ENCODE measurements at places on chromosomes 12 and 14. TPM values are rescaled to one million over a fixed set of nuclear protein-coding genes. Genes with fewer than 3 reads are reported as not detected.

- no peak for DNase-seq
These were observed 4.0 kb downstream of the ATG101 start for GRCh38 chr12:52073531-52074381.

DNA sequence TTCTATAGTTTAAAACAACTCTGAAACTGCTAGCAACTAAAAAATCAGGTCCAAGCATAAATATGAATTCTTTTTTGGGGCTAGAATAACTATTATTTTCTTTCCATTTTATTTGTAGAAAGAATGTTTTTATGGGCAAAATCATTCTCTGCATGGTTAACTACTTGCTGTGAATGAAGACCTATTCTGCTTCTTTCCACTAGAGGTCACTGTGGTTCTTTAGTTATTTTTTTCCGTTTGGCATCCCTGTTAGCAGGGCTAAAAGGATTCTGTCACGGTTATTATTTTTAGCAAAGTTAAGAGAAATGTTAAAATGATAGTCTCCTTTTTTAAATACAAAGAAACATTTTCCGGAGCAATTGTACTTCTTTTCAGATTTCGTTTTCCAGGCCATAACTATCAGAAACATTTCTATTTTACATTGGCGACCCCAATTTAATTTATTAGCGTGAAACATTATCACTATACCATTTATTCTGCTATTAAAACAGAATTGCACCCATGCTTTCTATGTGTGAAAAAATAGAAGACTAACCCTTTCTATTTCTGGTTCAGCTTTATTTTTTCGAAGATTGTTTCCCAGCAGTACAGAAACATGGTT, 404.8 kb downstream of the ATP23 start:
- no peak for DNase-seq

Gene LHX5
- not detected for total RNA-seq

Gene LBHD2
- total RNA-seq, result not detected

GRCh38 chr12:86601550-86602308, 345.5 kb upstream of the MGAT4C start:
- no peak for DNase-seq

DNA sequence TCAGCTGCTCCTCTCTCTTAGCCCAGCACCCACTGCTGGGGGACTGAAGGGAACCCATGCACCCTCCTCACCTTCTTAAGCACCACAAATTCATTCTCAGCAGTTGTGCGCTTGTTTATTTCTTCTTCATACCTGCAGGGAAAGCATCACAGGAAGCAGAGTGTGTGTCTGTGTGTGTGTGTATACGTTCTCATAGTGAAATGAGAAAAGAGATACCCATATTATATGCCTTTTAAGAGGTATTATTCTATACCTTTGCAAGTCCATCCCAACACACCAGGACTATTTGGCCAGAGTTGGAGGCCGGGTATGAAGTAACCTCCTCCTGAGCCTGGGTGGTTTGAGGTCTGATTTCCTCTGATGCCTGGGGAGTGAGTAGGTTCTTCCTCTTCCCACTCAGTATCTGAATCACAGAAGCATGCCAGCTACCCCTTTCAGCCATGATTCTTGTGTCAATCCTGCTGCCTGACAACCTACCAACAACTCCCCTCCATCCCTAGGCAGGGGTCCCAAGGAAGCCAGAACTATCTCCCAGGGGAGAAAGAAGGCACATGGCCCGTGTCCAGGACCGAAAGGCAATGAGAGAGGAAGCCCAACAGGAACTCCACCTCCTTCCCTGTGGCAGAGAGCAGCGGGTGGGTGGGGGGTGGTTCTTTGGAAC, 3.0 kb downstream of the KRT73 start:
- DNase-seq, result no peak

Gene DDX24
- 104 TPM for total RNA-seq

- no peak for DNase-seq
These were observed 7.3 kb upstream of the TRPV4 start for GRCh38 chr12:109840305-109841074.

DNA sequence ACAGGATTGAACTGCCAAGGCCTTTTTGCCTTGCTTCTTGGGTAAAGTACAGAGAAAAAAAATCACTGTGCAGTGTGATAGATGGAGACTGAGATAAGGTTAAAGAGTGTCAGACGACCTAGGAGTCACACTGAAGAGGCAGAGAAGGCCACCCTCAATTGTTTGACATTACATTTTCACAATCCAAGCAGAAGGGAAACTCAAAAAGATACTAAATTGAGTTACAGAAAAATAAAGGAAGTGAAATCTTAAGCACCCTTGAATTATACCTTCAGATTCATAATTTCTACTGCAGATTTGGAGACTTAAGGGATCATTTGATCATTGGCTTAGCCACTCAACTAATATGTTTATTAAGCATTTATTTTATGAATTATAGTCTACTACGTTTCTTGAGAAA, 97.1 kb downstream of the MYF5 start:
- no peak for DNase-seq

Gene BATF
- total RNA-seq, result not detected

- no peak for DNase-seq
These were observed 23.5 kb downstream of the ATG14 start for GRCh38 chr14:55388160-55388559.

Gene WSCD2
- total RNA-seq, result not detected
